ENCODE measurements at places on chromosomes 5 and 9.

DNA sequence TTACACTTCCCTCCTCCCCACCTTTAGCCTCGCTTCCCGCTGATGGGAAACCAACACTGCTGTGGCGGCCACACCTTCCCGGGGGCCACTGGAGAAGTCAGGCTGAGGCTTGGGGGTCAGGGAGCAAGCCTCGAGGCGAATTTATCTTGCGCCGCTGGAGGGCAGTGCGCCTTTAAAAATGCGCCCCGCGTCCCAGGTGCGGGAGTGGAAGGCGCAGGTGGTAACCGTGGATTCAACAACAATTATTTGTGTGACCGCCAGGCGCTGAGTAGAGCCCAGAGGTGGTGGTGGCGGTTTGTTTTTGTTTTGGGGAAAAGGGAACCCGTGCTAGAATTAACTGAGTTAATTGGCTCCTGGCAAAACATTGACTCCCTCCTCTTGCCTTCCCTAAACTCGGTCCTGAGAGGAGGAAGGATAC, 1.1 kb downstream of the CFAP77 start:
- DNase-seq = peak; percentile 53

GRCh38 chr5:83343299-83343698, 128.2 kb upstream of the VCAN start:
- no peak for DNase-seq

- no peak for DNase-seq
These were observed 59.5 kb downstream of the ERMP1 start for GRCh38 chr9:5773324-5773999.

- no peak for DNase-seq
These were observed 388.9 kb upstream of the TRPC7 start for GRCh38 chr5:136754216-136754615.

DNA sequence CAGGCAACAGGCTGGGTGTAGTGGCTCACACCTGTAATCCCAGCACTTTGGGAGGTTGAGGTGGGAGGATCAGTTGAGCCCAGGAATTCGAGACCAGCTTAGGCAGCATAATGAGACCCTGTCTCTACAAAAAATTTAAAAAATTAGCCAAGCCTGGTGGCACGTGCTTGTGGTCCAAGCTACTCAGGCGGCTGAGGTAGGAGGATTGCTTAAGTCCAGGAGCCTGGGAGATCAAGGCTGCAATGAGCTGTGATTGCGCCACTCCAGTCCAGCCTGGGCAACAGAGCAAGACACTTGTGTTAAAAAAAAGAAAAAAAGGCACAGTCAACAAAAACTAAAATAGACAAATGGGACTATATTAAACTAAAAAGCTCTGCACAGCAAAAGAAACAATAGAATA, 29.3 kb downstream of the ATP6V0E1 start:
- no peak for DNase-seq

DNA sequence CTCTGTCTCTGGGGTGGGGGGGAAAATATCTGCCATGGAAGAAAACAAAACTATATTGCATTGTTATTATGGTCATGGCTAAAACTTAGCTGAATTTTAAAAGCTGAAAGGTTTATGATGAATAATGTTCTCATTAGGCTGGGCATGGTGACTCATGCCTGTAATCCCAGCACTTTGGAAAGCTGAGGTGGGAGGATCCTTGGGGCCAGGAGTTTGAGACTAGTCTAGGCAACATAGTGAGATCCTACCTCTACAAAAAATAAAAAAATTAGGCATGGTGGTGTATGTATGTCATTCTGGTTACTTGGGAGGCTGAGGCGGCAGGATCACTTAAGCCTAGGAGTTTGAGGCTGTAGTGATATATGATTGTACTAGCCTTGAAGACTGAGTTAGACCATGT, 44.5 kb downstream of the IPO11 start:
- DNase-seq = no peak

- no peak for DNase-seq
These were observed 26.3 kb upstream of the C5orf24 start for GRCh38 chr5:134819407-134819963.

GRCh38 chr9:3862561-3862960, 336.8 kb upstream of the RFX3 start:
- DNase-seq = no peak

GRCh38 chr5:34959323-34959722, 30.0 kb downstream of the DNAJC21 start:
- peak; percentile 86 for DNase-seq

DNA sequence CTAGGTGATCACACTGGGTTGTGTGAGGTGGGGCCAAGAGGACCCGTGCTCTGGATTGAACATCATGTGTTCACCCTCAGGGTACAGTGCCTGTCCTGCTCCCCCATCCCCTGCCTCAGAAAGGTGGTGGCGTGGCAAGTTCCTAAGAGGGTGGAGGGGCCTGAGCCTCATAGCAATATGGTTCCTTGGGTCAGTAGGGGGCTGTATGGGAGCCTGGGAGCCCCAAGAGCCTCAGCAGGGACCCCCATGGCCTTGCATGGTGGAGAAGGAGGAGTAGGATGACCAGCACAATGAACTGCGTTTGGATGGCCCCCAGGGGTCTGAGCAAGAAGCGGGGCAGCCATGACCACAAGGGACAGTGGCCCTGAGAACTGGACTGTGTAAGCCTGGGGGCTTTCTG, 89.6 kb upstream of the SHB start:
- DNase-seq = no peak

DNA sequence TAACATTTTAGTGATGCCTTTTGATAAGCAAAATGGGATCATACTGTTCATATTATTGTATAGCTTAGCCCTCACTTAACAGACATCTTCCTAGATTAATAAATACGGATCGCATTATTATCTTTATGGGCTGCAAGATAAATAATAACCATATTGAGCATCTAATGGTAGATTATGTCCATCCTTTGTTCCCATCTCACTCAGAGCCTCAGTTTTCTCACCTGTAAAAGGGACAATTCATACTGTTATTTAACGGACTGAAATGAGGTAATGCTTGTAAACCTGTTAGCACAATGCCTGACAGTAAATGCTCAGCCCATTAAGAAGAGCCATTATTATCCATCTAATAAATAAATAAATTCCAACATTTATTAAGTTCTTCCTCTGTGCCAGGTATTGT, 3.0 kb upstream of the RPL26L1 start:
- no peak for DNase-seq

DNA sequence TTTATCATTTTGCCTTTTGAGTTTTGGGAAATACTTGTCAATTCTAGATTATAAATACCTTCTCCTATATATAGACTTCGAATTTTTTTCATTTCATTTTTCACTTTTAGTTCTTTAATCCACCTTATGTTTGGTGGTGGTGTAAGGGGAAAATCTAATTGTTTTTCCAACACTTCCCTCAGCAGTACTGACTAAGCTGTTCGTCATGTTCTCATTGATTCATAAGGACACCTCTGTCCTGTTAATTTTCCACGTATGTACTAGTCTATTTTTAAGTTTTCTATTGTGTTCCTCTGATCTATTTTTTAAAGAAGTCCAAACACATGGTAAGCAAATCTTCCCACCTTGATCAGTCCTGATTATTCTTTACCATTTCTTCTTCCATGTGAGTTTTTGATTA, 254.2 kb downstream of the SYK start:
- DNase-seq = no peak

DNA sequence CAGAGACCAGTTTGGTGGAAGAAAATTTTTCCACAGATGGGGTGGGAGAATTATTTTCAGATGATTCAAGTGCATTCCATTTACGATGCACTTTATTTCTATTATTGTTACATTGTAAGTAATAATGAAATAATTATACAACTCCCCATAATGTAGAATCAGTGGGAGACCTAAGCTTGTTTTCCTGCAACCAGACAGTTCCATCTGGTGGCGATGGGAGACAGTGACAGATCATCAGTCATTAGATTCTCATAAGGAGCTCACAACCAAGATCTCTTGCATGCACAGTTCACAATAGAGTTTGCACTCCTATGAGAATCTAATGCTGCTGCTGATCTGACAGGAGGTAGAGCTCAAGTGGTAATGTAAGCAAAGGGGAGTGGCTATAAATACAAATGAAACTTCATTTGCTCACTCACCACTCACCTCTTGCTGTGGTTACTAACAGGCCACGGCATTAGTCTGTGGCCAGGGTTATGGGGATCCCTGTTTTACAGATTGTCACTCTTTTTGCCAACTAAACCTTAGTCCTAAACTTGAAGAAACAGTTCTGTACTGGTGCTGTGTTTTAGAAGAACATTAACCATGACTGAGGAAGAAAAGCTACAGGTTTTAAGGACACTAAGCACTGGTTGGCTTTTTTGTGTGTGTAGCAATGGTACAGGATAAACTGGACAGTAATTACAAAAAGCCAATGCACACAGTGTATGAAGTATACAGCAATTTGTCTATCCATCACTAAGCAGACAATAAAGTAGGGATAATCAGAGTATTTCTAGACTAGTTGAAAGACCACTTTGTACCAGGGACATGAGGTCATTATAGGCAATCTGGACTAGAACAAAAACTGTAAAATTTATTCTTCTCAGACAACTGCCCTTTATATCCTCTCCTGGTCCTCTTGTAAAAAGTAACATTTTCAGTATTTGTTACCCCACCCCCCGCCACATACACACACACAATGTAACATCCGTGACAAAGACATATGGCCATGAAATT, 9.9 kb downstream of the TMEM232 start:
- no peak for DNase-seq

- DNase-seq = peak; percentile 58
These were observed 54.8 kb upstream of the CDKN2AIPNL start for GRCh38 chr5:134466241-134467069.

Measured in PC-9 (cell line).